T-helper 22 cell (primary cell): ENCODE measurements at places on chromosomes 1 and 21.

DNA sequence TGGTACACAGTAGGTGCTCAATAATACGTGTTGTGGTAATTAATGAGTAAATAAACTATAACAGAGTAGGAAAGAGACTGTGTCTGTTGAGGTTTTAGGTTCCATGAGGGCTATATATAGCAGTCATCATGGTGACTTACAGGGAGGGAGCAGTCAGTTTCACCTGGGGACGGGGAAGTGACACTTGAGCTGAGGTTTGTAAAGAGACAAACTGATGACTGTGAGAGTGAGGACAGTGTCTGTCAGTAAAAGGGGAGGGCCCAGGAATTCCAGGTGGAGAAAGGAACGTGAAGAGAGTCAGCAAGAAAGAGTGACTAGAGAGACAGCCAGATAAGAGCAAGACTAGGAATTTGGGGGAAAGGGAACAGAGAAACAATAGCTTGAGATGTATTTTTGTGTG lies 30.2 kb downstream of the ABCA4 start:
- DNase-seq, result no peak

DNA sequence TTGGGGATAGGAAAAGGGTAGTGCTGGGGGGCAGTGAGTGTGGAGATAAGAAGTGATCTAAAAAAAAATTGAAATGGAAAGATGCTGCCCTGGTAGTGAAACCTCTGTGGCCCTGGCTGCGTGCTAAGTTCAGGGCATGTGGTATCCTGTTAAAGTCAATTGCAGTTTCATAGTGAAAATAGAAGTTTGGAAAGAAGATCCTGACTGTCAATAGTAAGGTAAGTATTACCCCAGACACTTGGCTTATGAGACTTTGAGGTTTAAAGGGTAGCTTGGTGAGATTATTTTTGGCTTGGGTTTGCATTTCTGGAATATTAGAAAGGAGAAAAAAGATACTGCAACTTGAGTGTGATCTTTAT lies 6.8 kb downstream of the ARID1A start:
- DNase-seq, result no peak

DNA sequence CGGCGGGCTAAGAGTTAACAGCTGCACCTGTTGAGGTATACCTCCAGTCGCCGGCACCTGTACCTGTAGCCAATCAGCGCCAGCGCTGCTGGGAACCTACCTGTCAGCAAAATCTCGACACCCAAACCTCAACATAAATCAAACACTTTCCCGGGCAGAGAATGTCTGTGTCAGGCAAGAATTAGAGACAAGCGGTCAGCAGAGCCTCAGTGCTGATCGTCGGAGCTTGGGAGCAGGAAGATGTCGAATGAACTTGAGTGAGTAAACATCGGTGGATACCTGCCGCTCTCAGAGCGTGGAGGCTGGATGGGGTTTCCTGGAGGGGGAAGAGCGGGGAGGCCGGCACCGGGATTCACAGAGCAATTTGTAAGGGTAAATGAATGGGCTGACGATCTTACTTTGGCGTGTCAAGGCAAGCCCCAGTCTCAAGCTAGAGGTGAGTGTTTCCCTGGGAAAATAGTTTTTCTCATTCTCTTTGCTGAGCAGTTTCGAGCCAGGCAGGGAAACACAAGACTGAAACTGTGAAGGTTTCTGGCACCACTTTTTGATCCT lies at the start of gene GRHL3:
GRHL3 (plus strand) TSS at position 46 of the 552 bp plus-strand sequence; CDS start at position 241, 195 bp downstream.
- no peak for DNase-seq

GRCh38 chr1:115214098-115214497 lies 124.0 kb downstream of the NGF start:
- no peak for DNase-seq

DNA sequence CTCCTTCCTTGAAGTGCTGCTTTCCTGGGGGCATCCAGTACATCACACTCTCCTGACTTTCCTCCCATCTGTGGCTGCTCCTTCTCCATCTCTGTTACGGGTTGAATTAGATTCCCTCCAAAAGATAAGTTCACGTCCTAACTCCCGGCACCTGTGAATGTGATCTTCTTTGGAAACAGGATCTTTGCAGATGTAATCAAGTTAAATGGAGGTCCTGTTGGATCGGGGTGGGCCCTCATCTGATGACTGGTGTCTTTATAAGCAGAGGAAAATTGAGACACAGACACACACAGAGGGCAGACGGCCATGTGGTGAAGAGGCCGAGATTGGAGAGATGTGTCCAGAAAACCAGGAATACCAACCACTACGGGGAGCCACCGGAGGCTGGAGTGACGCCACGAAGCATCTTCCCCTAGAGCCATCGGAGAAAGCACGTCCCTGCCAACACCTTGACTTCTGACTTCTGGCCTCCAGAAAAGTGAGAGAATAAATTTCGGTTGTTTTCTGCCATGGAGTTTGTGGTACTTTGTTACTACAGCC lies 36.0 kb downstream of the ZBTB18 start:
- no peak for DNase-seq

DNA sequence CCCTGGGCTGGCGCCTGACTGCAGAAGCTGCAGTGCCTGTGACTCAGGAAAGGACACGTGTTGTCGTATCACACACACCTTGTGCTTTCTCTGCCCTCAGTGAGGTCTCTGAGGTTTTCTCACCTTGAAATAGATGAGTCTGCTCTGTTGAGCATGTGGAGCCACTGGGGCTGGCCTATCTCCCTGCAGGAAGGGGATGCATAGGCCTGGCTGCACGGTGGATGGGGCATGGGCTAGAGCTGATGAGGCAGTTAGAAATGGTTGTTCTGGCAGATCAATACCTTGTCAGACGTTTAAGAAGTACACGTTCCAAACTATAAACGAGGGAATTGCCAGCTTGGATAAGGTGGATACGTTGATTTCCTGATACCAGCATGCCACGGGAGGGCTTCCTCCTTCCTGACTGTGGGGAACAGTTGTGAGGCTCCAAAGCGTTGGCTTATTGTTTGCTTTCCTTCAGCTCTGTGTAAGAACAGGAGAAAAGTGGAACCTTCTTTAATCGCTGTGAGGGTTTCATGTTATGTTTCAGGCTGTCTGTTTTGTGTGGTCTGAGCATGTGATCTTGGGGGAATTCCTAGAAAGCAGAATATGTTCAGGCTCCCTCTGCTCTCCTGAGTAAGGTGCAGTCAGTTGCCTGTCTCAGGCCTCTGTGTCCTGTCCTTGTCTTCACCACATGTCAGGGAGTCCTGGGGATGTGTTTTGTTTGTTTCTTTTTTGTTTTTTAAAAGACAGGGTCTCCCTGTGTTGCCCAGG lies 44.8 kb downstream of the PCNT start:
- no peak for DNase-seq

DNA sequence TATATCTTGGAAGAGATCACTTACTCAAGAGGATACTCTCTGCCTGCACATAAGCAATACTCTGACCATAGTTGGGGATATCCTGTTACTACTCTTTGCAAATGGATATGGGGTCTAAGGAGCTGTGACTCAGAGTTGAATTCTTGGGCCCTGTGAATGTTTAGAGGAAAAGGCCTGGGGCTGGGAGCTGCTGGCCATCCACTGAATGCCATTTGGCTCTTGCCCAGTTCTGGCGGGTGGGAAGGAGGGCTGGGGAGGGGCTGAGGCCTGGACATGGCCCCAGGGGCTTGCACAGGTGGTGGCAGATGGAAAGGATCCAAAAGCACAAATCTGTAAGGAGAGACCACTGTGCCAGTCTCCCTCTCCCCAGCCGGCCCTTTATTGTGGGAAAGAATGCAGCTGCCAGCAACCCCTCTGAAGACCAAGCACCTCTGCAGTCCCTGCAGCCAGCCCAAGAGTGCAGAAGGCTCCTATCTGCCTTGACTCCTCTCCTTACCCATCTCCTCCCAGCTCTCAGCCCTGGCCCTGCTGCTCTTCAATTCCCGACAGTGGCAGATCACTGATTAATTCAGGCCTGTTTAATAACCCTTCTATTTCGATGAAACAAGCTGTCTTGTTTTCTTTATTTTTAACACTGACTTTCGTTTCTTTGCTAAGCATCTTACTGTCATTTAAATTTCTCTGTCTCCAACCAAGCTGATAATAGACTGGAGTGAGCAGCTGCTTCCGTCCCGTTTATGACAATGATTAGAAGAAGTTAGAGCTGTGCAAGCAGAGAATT lies 12.1 kb downstream of the PLXNA2 start:
- DNase-seq, result no peak

- no peak for DNase-seq
Observed at GRCh38 chr21:30117631-30118030, 49.0 kb downstream of the CLDN17 start.

DNA sequence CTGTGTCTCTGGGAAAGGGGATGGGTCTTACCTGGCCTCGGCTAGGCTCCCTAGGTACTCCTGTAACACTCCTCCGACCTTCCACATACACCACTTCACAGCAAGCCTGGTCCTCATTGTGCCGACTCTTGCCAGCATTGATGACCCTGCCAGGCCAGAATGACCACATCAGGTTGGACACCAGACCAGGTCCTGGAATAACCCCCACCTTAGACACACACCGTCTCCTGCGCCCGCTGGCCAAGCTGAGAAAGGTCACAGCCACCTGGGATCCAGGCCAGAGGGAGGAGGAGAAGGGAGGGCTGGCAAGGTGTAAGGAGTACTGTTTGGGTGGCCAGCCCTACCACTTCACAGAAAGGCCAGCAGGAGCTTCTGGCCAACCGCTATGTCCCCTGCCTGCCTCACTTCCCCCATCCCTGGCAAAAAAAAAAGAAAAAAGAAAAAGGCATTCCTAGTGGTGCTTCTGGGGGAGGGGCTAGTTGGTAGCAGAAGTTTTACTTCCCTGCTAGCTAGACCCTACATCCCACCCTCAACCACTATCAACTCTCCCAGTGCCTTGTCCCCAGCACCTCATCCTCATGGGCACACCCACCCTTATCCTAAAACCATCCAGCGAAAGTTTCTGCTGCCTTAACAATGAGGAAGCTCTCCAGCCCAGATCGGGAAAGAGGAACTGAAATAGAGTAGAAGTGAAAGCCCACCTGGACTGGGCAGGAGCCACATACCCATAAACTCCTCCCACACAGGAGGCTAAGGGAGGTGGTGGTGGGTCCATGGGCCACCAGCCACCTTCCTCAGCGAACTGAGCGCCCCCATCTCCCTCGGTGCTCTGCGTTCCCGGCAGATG lies 1.4 kb downstream of the PPM1J start:
- no peak for DNase-seq

DNA sequence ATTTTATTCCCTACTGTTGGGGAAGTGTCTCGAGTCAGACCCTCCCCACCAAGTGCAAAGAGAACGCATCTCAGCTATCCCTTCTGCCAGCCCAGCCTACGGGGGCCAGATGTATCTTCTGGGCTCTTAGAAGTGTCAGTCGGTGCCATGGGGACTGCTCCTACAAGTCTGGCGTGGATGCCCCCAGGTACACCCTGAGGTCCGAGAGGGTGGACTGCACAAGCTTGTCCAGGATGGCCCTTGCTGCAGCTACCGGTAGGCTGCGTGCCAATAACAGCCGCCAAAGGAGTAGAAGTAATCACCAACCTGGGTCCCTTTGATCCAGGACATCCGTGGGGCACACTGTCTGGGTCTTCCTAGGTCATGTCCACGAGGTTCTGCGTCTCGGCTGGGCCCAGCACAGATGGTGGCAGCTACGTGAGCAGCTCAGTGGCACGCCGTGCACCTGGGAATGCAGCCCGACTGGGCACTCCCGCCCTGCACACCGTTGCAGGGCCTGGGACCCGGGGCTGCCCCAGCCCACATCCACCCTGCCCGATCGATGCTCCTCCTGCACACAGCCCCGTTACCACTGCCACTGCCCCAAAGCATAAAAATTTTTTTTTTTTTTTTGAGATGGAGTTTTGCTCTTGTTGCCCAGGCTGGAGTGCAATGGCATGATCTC lies 8.8 kb upstream of the SSU72 start:
- no peak for DNase-seq

- no peak for DNase-seq
Observed at GRCh38 chr1:167524651-167525050, 6.3 kb upstream of the CD247 start.

DNA sequence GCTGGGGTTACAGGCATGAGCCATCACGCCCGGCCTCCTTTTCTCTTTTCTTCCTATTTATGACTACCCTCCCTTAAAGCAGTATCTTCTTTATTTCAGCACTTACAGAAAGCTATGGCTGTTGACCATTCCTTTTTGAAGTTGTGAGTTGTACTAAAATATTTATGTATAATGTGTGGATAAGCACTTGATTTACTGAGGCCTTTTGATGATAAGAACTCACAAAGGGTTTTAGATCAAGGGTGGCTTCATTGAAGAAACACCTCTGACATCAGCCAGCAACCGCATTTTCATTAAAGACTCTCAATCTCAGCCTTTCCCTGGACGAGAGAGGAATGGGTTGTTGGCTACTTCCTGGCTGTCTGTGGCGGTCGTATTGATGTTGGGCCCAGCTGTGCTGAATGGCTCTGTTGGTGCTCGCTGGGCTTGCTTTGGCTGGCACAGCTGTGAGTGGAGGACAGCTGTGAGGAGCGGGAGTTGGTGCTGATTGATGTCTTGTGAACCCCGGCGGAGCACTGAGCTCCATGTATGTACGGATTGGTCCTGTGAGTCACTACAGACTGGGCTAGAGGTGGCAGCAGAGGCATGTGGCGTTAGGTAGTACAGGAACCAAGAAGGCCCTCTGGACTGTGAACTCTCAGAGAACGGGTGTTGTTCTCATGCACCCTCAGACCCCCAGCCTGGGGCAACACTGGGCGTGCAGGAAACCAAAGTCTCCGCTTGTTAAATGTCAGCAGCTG lies 208.8 kb downstream of the KIF26B start:
- no peak for DNase-seq

DNA sequence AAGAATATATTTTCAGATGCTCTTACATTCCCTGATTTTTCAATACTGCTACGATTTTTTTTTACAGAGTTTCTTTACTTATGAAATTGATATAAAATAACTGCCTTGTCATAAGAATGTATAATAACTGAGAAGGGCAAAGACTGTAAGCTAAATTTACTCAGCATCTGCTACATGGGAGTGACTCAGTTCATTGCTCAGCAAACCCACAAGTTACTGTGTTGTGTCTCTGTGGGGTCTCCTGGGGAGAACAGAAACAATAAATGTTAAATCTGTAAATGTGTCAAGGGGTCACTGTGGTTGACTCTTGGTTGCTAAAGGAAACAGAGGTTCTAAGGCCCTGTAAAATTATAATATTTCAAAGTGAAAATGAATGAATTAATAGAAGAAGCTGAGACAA lies 210.3 kb upstream of the CACYBP start:
- DNase-seq, result no peak
